Posterior vena cava (tissue), 2 donors: ENCODE measurements at places on chromosomes 1 and 21. TPM values are rescaled to one million over a fixed set of nuclear protein-coding genes. Genes with fewer than 3 reads are reported as not detected.

CTH gene
- 0.76 TPM for total RNA-seq

MFSD2A gene
- total RNA-seq, result 0.69 TPM

RCSD1 gene
- 14.1 TPM for total RNA-seq

SPATA46 gene
- not detected for total RNA-seq

SPRR3 gene
- total RNA-seq, result not detected

CFHR2 gene
- not detected for total RNA-seq

PLA2G2C gene
- total RNA-seq, result 0.24 TPM

APCS gene
- not detected for total RNA-seq

DNAH14 gene
- total RNA-seq, result 4.0 TPM

ATAD3B gene
- 8.5 TPM for total RNA-seq

DCST1 gene
- not detected for total RNA-seq

NBPF4 gene
- not detected for total RNA-seq

S100A3 gene
- 4.1 TPM for total RNA-seq

AQP10 gene
- 0.24 TPM for total RNA-seq

RNF187 gene
- 64.3 TPM for total RNA-seq

TRIM46 gene
- 1.3 TPM for total RNA-seq

CLCNKB gene
- total RNA-seq, result 0.88 TPM

ARHGEF19 gene
- total RNA-seq, result 4.7 TPM

LRRN2 gene
- 13.6 TPM for total RNA-seq

MYOCOS gene
- total RNA-seq, result not detected

TTC22 gene
- total RNA-seq, result 0.05 TPM

AMY1B gene
- not detected for total RNA-seq

GRIK1 gene
- total RNA-seq, result 0.19 TPM

S100A11 gene
- 484 TPM for total RNA-seq

NHLH1 gene
- total RNA-seq, result not detected

B3GALT2 gene
- total RNA-seq, result 0.76 TPM

C1QTNF12 gene
- total RNA-seq, result 1.9 TPM

CACNA1S gene
- 0.05 TPM for total RNA-seq

OR2L2 gene
- 0.10 TPM for total RNA-seq

BCL2L15 gene
- total RNA-seq, result 0.32 TPM

HCN3 gene
- total RNA-seq, result 1.5 TPM

VWA1 gene
- 67.7 TPM for total RNA-seq

RBM11 gene
- total RNA-seq, result 0.46 TPM

OR10J1 gene
- not detected for total RNA-seq

INAVA gene
- 0.29 TPM for total RNA-seq

PTPRF gene
- total RNA-seq, result 68.3 TPM

CIART gene
- 9.1 TPM for total RNA-seq

LCE1A gene
- total RNA-seq, result not detected

SLC35F3 gene
- total RNA-seq, result not detected

ZBED6 gene
- total RNA-seq, result 27.0 TPM

TRPM2 gene
- total RNA-seq, result 11.3 TPM

SIK1 gene
- total RNA-seq, result 9.9 TPM

FBXO2 gene
- total RNA-seq, result 1.9 TPM

SLC30A10 gene
- total RNA-seq, result not detected

OSCP1 gene
- 5.7 TPM for total RNA-seq

CFHR5 gene
- total RNA-seq, result not detected
